Testis (tissue), 5 donors: ENCODE measurements at places on chromosomes 12 and 14. TPM values are rescaled to one million over a fixed set of nuclear protein-coding genes. Genes with fewer than 3 reads are reported as not detected.

TMEM119 gene
- 9.6 TPM for total RNA-seq

MIP gene
- 0.63 TPM for total RNA-seq

RDH12 gene
- total RNA-seq = 0.37 TPM

C14orf132 gene
- 2.5 TPM for total RNA-seq

DAO gene
- 0.79 TPM for total RNA-seq

DNA sequence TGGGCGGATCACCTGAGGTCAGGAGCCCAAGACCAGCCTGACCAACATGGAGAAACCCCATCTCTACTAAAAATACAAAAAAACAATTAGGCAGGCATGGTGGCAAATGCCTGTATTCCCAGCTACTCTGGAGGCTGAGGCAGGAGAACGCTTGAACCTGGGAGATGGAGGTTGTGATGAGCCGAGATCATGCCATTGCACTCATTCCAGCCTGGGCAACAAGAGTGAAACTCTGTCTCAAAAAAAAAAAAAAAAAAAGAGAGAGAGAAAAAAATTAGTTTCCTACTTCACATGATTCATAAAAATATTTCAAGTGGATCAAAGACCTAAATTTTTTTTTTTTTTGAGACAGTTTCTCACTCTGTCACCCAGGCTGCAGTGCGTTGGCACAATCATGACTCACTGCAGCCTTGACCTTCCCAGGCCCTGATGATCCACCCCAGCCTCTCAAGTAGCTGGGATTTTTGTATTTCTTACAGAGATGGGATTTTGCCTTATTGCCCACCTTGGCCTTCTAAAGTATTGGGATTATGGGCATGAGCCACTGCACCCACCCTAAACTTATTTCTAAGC, 24.9 kb downstream of the FCF1 start:
- no peak overlapping the region for H3K4me3 ChIP-seq
- H3K27me3 ChIP-seq = no peaks in the 10 kb centered on the region
- H3K27ac ChIP-seq = no peak overlapping the region
- no peak for DNase-seq
- no peaks in the 10 kb centered on the region for H3K4me1 ChIP-seq

GRCh38 chr12:23399402-23399933, 550.0 kb downstream of the SOX5 start:
- H3K4me1 ChIP-seq = no peaks in the 10 kb centered on the region
- H3K36me3 ChIP-seq = no peaks in the 10 kb centered on the region
- DNase-seq = no peak
- H3K27ac ChIP-seq = no peak overlapping the region
- H3K4me3 ChIP-seq = no peak overlapping the region
- H3K27me3 ChIP-seq = no peaks in the 10 kb centered on the region

- H3K27me3 ChIP-seq = no peaks in the 10 kb centered on the region
- no peaks in the 10 kb centered on the region for H3K36me3 ChIP-seq
- no peak for DNase-seq
- H3K4me3 ChIP-seq = no peak overlapping the region
These were observed 23.2 kb upstream of the MEG3 start for GRCh38 chr14:100802766-100803165.

DNA sequence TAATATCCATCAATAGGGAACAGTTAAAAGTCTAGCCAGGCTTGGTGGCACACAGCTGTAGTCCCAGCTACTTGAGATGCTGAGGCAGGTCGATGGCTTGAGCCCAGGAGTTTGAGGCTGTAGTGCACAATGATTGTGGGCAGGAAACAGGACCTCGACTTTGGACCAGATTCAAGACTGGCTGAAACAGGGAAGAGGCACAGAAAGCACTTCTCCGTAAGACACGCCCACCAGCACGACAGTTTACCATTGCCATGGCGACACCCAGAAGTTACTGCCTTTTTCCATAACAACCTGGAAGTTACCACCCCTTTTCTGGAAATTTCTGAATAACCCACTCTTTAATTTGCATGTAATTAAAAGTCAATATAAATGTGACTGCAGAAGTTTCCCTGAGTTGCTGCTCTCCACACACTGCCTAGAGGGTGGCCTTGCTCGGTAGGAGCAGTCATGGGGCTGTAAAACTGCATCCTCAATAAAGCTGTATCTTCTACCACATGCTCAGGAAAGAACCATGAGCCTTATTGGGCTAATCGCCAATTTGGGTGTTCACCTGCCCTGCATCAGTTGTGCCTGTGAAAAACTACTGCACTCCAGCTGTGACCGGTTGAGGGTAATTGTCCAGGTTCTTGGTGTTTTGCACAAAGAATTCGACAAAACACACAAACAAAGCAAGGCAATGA, 4.6 kb upstream of the LRRC23 start:
- no peaks in the 10 kb centered on the region for H3K36me3 ChIP-seq
- H3K27me3 ChIP-seq = no peaks in the 10 kb centered on the region
- H3K27ac ChIP-seq = no peak overlapping the region
- DNase-seq = peak; percentile 56
- no peak overlapping the region for H3K4me3 ChIP-seq
- peaks cover 8% of the 10 kb centered on the region for H3K4me1 ChIP-seq

DNA sequence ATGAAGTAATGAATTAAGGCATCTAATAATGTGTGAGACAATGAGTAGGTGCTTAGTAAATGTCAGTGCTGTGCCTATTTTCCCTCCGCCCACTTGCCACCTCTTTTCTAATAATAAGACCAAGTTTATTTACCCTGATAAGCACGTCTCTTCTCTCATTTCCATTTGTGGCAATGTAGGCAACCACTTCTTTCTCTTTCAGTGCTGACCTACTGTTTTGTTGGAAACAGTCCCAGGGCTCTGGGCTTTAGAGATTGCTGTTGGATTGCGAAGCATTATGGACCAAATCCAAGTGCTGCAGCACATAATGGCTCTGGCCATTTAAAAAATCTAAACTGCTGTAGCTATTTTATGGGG, 141.3 kb upstream of the PLEKHG7 start:
- no peak overlapping the region for H3K4me3 ChIP-seq
- H3K36me3 ChIP-seq = no peaks in the 10 kb centered on the region
- H3K4me1 ChIP-seq = no peaks in the 10 kb centered on the region
- no peaks in the 10 kb centered on the region for H3K27me3 ChIP-seq

DNA sequence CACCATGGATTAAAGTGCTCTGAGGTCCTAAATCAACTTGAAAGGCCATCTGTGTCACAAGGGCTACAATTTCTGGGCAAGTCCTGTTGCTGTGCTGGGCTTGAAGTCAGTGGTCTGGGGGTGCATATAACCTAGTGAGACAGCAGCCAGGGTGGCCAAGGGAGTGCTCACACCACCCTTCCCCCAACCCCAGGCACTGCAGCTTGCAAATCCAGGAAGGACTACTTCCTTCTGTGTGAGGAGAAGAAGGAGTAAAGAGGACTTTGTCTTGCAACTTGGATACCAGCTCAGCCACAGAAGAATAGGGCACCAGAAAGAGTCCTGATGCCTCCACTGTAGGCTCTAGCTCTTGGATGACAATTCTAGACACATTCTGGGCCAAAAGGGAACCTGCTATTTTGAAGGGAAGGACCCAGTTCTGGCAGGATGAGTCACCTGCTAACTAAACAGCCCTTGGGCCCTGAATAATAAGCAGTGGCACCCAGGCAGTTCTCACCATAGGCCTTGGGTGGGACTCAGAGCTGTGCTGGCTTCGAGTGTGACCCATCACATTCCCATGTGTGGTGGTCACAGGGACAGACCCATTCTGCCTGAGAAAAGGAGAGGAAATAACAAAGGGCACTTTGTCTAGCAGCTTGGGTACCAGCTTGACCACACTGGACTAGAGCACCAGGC, 32.6 kb upstream of the DHRS7 start:
- H3K27me3 ChIP-seq = no peaks in the 10 kb centered on the region
- H3K36me3 ChIP-seq = no peaks in the 10 kb centered on the region
- DNase-seq = no peak
- H3K4me1 ChIP-seq = no peaks in the 10 kb centered on the region
- no peak overlapping the region for H3K4me3 ChIP-seq

GRCh38 chr14:68279777-68280233, 460.2 kb downstream of the RAD51B start:
- no peak for DNase-seq
- no peak overlapping the region for H3K4me3 ChIP-seq
- H3K27ac ChIP-seq = no peak overlapping the region
- peaks cover 26% of the 10 kb centered on the region for H3K4me1 ChIP-seq

DNA sequence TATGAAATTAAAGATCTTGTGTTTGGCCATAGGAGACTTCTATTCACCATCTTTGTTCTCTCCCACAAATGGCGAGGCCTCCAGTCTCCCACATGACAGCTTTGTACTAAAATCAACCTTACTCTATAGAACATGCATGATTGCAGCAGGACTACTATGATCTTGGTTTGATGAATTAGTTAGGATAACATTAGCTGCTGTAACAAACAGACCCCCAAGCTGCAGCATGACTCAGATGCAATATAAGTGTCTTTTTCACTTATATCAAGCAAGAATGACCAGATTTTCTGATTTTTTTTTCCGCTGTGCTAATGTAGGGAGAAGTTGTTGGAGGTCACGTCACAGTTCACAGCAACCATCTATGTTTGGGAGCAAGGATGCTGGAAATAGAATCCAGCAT, 10.8 kb upstream of the OAS3 start:
- no peak overlapping the region for H3K27ac ChIP-seq
- H3K36me3 ChIP-seq = no peaks in the 10 kb centered on the region
- no peak for DNase-seq
- H3K4me1 ChIP-seq = peaks cover 5% of the 10 kb centered on the region
- H3K27me3 ChIP-seq = no peaks in the 10 kb centered on the region

DNA sequence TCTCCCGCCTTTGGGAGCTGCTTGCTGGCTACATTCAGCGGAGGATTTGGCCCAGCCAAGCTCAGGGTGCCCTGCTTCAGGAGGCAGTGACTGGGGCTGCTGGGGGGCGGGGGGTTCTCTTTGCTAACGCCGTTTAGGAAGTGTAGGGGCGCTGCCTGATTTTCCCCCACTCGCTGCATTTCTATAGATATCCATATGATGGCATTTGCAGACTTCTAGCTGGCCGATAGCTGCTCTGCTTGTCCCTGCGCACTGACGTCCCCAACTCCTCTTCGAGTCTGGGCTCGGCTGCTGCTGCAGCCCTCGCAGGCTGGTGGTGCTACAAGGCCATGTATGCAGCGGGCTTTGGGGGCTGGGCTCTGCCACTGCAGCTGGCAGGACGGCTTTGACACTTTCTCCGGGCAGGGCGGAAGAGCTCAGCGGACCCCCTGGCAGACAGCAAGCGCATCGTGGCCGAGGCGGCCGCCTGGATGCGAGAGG, 3.1 kb downstream of the LRFN5 start:
- DNase-seq = peak; percentile 86

DNA sequence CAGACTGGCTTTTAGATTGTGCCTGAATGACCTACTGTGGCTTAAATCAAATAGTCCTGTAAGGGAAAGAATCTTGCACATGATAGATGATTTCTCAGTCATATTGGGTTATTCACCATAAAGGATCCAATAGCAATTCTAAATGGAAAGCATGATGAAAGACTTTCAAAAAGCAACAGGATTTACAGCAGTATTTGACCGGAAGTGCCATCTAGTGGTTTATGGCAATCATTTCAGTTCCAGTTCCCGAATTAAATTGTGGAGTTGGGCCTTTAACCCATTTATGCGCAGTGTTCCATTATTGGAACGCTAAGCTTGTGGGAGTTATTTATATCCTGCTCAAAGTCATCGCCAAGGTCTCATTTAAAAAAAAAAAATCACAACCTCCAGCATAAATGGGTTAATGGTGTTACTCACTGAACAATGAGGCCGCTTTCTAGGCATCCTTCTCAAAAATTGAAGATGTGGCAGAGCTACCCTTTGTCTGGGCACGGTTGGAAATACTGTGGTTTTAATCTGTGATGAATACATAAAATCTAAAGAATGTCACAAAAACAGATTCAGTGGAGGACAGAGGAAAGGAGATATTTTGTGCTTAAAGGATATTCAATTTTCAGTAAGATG, 60.8 kb upstream of the REP15 start:
- no peaks in the 10 kb centered on the region for H3K4me1 ChIP-seq
- no peak overlapping the region for H3K4me3 ChIP-seq
- no peaks in the 10 kb centered on the region for H3K27me3 ChIP-seq
- H3K36me3 ChIP-seq = no peaks in the 10 kb centered on the region

GRCh38 chr14:50542941-50543418, 10.6 kb upstream of the MAP4K5 start:
- DNase-seq = peak; percentile 56
- no peaks in the 10 kb centered on the region for H3K27me3 ChIP-seq
- no peaks in the 10 kb centered on the region for H3K36me3 ChIP-seq
- H3K4me3 ChIP-seq = no peak overlapping the region

- no peak overlapping the region for H3K27ac ChIP-seq
- H3K36me3 ChIP-seq = no peaks in the 10 kb centered on the region
- H3K4me3 ChIP-seq = no peak overlapping the region
- no peaks in the 10 kb centered on the region for H3K4me1 ChIP-seq
- no peaks in the 10 kb centered on the region for H3K27me3 ChIP-seq
These were observed 157.4 kb downstream of the DHRS2 start for GRCh38 chr14:23793532-23793931.

DNA sequence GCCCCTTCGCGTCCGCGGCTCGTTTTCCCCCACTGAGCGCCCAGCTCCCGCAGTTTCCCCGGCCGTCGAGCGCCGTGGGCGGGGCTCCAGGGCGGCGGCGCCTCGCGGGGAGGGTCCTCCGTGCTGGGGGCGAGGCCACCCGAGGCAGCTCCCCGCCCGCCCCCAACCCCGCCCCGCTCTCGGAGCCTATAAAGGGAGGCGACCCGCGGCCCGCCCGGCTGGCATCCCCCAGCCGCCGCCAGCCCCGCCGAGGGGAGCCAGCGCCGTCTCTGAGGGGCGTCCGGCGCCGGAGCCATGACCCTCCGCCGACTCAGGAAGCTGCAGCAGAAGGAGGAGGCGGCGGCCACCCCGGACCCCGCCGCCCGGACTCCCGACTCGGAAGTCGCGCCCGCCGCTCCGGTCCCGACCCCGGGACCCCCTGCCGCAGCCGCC, at the start of gene TAMALIN:
Gene TAMALIN, plus strand, starts transcription at position 221 of the 432 bp plus-strand sequence. Its CDS starts 74 bp downstream, at position 295.
- DNase-seq = peak; percentile 59
- H3K4me3 ChIP-seq = peak within 1 kb of the TSS; percentile 79
- no peaks in the 10 kb centered on the region for H3K27me3 ChIP-seq

GRCh38 chr12:27018037-27018436, 3.9 kb upstream of the TM7SF3 start:
- no peak for DNase-seq
- H3K4me3 ChIP-seq = no peak overlapping the region
- H3K4me1 ChIP-seq = peaks cover 28% of the 10 kb centered on the region
- H3K36me3 ChIP-seq = no peaks in the 10 kb centered on the region
- no peak overlapping the region for H3K27ac ChIP-seq
- H3K27me3 ChIP-seq = no peaks in the 10 kb centered on the region

DNA sequence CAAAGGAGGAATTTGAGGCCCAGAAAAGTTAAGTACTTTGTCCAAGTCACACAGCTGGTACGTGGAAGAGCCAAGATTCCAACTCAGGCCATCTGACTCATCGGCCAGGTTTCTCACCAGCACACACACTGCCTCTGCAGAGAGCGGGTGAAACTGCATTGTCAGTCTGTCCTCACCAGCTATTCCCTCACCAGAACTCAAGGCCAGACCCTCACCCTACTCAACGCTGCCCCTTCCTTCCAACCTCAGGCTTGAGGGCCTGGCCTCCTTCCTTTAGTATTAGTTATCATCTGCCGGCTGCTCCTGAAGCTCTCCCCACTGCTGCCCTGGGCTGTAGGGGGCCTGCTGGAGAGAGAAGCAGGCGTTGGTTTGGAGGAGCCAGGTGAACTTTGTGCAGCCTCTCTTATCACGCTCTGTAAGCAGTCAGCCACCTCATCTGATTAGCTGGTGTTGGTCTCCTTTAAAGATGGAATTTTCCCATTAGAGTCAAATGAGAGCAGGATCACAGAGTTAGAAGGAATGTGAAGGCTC, 16.6 kb upstream of the PLEK2 start:
- no peaks in the 10 kb centered on the region for H3K36me3 ChIP-seq
- no peak overlapping the region for H3K27ac ChIP-seq
- no peak for DNase-seq
- peaks cover 17% of the 10 kb centered on the region for H3K4me1 ChIP-seq
- no peak overlapping the region for H3K4me3 ChIP-seq

GRCh38 chr14:101496776-101497683, 64.3 kb upstream of the DIO3 start:
- H3K27ac ChIP-seq = peak overlapping the region; percentile 51
- no peaks in the 10 kb centered on the region for H3K36me3 ChIP-seq
- H3K4me3 ChIP-seq = no peak overlapping the region
- H3K4me1 ChIP-seq = peaks cover 27% of the 10 kb centered on the region
- no peaks in the 10 kb centered on the region for H3K27me3 ChIP-seq
